ENCODE measurements at places on chromosomes 5 and 9. TPM values are rescaled to one million over a fixed set of nuclear protein-coding genes. Genes with fewer than 3 reads are reported as not detected.
A peak's percentile ranks its signal among the peaks of the same experiment; 100 is the strongest.

Gene PRUNE2
- 8.3 TPM for total RNA-seq

GRCh38 chr5:39863926-39864552, 439.3 kb upstream of the DAB2 start:
- H3K36me3 ChIP-seq = no peaks in the 10 kb centered on the region
- no peak overlapping the region for H3K4me3 ChIP-seq
- H3K4me1 ChIP-seq = no peaks in the 10 kb centered on the region
- H3K27ac ChIP-seq = no peak overlapping the region

- no peak for DNase-seq
- H3K27ac ChIP-seq = no peak overlapping the region
- no peaks in the 10 kb centered on the region for H3K36me3 ChIP-seq
- H3K4me3 ChIP-seq = no peak overlapping the region
- peaks cover 2% of the 10 kb centered on the region for H3K27me3 ChIP-seq
Measured at GRCh38 chr9:93288341-93288740, 104.4 kb downstream of the WNK2 start.

GRCh38 chr5:163772644-163773043, 267.2 kb downstream of the MAT2B start:
- no peak overlapping the region for H3K27ac ChIP-seq
- no peaks in the 10 kb centered on the region for H3K27me3 ChIP-seq
- peaks cover 18% of the 10 kb centered on the region for H3K4me1 ChIP-seq
- no peak overlapping the region for H3K4me3 ChIP-seq
- DNase-seq = no peak

Gene COL23A1
- total RNA-seq = not detected

- no peak overlapping the region for H3K27ac ChIP-seq
- no peaks in the 10 kb centered on the region for H3K4me1 ChIP-seq
- H3K27me3 ChIP-seq = no peaks in the 10 kb centered on the region
Measured at GRCh38 chr5:7886849-7887475, 18.0 kb downstream of the MTRR start.

DNA sequence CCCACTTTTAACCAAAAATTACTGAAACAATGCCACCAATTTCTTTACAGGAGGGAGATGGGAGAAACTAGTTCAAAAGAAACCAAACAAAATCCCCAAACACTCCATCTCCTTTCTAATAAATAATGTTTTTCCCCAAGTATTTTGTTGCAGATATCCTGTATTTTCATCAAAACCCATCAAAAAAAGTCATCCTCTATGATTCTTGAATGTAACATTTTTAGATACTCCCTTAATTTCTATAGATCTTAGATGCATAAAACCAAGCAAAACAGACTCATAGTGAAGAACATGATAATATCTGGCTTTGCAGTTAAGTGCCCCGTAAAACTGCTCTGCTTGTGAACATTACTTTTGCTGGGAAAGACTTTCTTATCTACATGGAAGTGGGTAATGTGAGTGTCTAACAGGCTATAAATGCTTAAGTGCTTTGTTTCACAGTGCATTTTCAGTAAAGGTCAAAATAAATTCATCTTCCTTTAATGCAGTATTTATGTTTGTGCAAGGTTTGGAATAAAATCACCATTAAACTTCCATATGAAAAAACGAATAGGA, 77.3 kb upstream of the TBCA start:
- no peak overlapping the region for H3K4me3 ChIP-seq
- no peak overlapping the region for H3K27ac ChIP-seq
- H3K36me3 ChIP-seq = no peaks in the 10 kb centered on the region
- DNase-seq = no peak

DNA sequence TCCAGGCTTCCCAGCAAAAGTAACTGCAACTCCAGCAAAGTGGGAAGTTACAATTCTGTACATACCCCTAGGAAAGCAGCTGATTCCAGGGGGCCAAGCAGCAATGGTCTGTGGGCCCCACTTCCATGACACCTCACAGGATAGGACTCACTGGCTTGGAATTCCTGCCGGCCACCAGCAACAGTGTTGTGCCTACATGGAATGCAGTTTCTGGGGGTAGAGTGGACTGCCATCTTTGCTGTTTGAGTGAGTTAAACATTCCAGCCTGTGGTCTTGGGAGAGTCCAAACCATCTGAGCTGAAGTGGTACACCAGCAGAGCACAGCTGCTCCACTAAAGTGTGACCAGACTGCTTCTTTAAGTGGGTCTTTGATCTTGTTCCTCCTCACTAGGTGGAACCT, 13.4 kb upstream of the FBN2 start:
- DNase-seq = no peak
- no peak overlapping the region for H3K27ac ChIP-seq
- no peaks in the 10 kb centered on the region for H3K36me3 ChIP-seq
- no peak overlapping the region for H3K4me3 ChIP-seq
- no peaks in the 10 kb centered on the region for H3K4me1 ChIP-seq

- H3K4me1 ChIP-seq = no peaks in the 10 kb centered on the region
- H3K27ac ChIP-seq = no peak overlapping the region
- peaks cover 8% of the 10 kb centered on the region for H3K36me3 ChIP-seq
- H3K27me3 ChIP-seq = no peaks in the 10 kb centered on the region
Measured at GRCh38 chr5:34772267-34773098, 66.5 kb upstream of the TTC23L start.

DNA sequence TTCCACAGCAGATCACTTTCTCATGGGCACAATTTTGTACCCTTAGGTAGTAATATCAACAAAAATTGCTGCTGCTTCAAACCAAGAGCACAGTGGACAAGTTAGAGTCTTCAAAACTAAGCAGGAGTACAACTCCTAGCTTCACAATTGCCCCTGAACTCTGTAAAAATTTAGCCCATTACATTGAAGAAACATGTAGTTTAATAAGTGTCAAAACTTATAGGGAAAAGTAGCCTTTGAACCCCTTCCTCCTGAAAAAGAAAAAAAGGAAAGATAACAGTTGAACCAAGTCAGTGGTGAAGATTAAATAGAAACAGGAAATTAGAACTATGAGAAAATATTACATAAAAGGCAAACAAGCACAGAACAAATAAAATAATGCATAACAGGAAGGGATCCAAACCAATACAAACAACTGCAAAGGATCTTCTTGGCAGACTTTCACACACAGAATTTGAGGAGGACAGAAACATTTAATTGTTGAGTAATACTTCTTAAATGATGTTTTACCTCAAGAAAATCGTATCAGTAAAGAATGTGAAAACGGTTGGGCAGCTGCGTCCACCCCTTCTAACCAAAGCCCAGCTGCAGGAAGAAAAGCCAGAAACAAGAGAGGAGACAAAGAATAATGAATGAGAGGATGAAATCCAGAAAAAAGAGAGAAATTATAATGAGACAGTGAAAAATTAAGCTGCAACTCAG, 636.0 kb downstream of the NR2F1-AS1 start:
- peaks cover 16% of the 10 kb centered on the region for H3K4me1 ChIP-seq
- no peak overlapping the region for H3K4me3 ChIP-seq
- no peaks in the 10 kb centered on the region for H3K27me3 ChIP-seq
- no peaks in the 10 kb centered on the region for H3K36me3 ChIP-seq
- H3K27ac ChIP-seq = peak overlapping the region; percentile 37

DNA sequence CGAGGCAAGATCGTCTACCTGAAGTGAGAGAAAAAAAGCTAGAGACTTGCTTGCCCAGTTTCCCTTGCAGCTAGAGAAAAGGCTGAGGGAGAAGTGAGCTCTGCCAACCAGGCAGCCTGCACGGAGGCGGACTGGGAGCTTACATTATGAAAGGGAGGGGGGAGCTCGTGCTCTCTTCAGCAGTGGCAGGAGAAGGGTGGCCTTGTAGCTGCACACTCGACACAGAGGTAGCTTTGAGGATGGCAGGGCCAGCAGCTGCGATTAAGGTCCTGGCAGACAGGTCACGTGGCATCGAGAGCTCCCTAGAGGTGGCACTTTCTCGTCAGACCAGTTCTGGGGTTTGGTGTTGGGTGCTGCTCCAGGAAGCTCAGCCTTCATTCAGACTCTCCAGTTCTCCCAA, 26.7 kb downstream of the APBA1 start:
- no peaks in the 10 kb centered on the region for H3K36me3 ChIP-seq
- H3K27me3 ChIP-seq = peaks cover 4% of the 10 kb centered on the region
- H3K4me3 ChIP-seq = no peak overlapping the region

Gene GPR150
- 0.31 TPM for total RNA-seq

DNA sequence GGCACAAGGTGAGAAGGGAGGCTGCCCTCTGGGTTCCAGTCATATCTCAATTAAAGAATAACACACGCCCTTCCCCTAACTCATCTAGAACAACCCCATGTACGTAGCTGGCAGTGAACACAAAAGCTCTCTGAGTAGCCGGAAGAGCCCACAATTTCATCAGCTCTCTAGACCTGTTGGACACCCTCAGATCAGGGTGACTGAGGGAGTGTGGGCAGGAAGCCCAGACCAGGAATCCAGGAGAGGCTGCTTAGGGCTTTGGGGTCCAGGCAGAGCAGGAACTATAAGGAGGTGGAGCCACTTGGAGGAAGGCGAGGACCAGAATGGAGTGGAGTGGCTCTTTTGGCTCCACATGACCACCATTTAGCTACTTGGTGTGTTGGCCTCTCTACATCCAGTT, 237.4 kb downstream of the NR3C1 start:
- no peaks in the 10 kb centered on the region for H3K27me3 ChIP-seq
- no peaks in the 10 kb centered on the region for H3K36me3 ChIP-seq
- H3K27ac ChIP-seq = no peak overlapping the region
- no peak overlapping the region for H3K4me3 ChIP-seq

Gene OR5C1
- total RNA-seq = not detected

- H3K36me3 ChIP-seq = no peaks in the 10 kb centered on the region
- H3K27me3 ChIP-seq = no peaks in the 10 kb centered on the region
- H3K4me1 ChIP-seq = no peaks in the 10 kb centered on the region
- H3K4me3 ChIP-seq = no peak overlapping the region
- no peak for DNase-seq
Measured at GRCh38 chr5:171728686-171729085, 56.9 kb upstream of the SMIM23 start.

Gene CDH9
- total RNA-seq = not detected

DNA sequence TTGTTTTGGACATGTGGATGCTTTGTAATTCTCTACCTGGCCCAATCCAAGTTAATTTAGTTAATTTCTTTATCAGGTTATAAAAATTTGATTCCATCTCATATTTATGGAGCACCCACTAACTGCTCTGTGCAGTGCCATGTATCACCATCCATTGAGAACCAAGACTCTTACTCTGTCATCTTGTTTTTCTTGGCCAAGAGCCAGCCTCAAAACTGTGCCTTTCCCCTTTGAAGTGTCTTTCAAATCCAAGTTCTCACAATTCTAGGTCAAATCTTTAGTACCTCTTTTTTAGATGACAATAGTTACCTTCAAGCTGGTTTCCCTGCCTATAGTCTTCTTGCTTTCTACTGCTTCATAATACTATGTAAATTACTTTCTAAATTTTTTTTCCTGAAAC, 3.2 kb downstream of the COMMD10 start:
- no peak overlapping the region for H3K27ac ChIP-seq
- no peak overlapping the region for H3K4me3 ChIP-seq
- peaks cover under 1% of the 10 kb centered on the region for H3K36me3 ChIP-seq
- no peak for DNase-seq

GRCh38 chr5:132420706-132421272, 51.3 kb downstream of the SLC22A5 start:
- H3K4me1 ChIP-seq = peaks cover 35% of the 10 kb centered on the region
- peak; percentile 56 for DNase-seq
- H3K4me3 ChIP-seq = no peak overlapping the region
- H3K27ac ChIP-seq = peak overlapping the region; percentile 39
- no peaks in the 10 kb centered on the region for H3K27me3 ChIP-seq

Gene SLC28A3
- not detected for total RNA-seq

- H3K27ac ChIP-seq = no peak overlapping the region
- no peak for DNase-seq
- H3K4me1 ChIP-seq = peaks cover 12% of the 10 kb centered on the region
- no peaks in the 10 kb centered on the region for H3K27me3 ChIP-seq
Measured at GRCh38 chr9:134333234-134333873, 7.1 kb downstream of the RXRA start.

- no peaks in the 10 kb centered on the region for H3K36me3 ChIP-seq
- DNase-seq = no peak
- H3K27me3 ChIP-seq = no peaks in the 10 kb centered on the region
- H3K27ac ChIP-seq = no peak overlapping the region
- H3K4me3 ChIP-seq = no peak overlapping the region
Measured at GRCh38 chr5:88263349-88263748, 5.3 kb downstream of the TMEM161B start.

Data from endothelial cell of umbilical vein (primary cell).